ENCODE measurements at places on chromosomes 6 and 20. TPM values are rescaled to one million over a fixed set of nuclear protein-coding genes. Genes with fewer than 3 reads are reported as not detected.

ZBTB46 gene
- 0.16 TPM for polyA plus RNA-seq

GSTA1 gene
- polyA plus RNA-seq = not detected

TRIM38 gene
- polyA plus RNA-seq = 33.3 TPM

ECT2L gene
- polyA plus RNA-seq = 0.20 TPM

RUNX2 gene
- 1.3 TPM for polyA plus RNA-seq

ZC3H12D gene
- polyA plus RNA-seq = 63.1 TPM

TSBP1 gene
- not detected for polyA plus RNA-seq

Data from B cell (primary cell).